ENCODE measurements at places on chromosomes 7 and 10.

- DNase-seq = no peak
Observed at GRCh38 chr7:155963356-155963755, 151.1 kb upstream of the SHH start.

DNA sequence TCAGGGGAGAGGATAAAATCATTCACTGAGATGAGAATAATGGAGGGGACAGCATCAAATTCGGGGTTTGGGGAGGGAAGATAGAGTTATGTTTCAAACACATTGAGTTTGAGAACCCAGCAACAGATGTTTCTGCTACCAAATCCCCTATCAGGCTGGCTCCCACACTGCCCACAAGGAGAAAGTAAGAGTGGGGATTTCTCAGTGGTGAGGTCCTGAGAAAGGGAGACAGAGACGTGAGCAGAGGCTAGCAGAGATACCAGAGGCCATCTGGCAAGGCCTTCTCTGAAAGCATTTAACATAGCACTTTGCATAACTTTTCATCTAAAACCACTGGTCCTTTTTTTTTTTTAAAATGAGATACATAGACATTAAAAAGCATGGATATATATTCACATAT, 7.8 kb upstream of the SLF2 start:
- DNase-seq = no peak

DNA sequence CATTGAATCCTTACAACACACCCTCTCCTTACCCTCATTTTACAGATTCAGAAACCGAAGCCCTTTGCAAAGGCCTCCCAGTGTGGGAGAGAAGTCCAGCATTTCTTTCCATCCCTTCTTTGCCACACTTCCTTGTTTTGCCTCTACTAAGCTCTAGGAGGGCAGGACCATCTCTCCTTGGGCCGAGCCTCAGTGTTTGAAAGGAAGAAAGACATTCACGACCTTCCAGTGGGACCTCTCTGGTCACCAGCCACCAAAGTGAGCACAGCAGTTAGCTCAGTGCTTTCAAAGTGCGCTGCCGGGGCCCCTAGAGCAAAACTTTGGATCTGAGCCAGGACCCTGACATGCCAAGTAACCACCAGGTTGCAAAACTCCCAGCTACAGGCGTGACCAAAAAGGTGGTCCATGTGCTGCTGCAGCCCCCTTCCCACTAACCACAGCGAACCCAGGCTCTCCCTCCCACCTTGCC, 12.4 kb downstream of the CTBP2 start:
- DNase-seq = no peak

DNA sequence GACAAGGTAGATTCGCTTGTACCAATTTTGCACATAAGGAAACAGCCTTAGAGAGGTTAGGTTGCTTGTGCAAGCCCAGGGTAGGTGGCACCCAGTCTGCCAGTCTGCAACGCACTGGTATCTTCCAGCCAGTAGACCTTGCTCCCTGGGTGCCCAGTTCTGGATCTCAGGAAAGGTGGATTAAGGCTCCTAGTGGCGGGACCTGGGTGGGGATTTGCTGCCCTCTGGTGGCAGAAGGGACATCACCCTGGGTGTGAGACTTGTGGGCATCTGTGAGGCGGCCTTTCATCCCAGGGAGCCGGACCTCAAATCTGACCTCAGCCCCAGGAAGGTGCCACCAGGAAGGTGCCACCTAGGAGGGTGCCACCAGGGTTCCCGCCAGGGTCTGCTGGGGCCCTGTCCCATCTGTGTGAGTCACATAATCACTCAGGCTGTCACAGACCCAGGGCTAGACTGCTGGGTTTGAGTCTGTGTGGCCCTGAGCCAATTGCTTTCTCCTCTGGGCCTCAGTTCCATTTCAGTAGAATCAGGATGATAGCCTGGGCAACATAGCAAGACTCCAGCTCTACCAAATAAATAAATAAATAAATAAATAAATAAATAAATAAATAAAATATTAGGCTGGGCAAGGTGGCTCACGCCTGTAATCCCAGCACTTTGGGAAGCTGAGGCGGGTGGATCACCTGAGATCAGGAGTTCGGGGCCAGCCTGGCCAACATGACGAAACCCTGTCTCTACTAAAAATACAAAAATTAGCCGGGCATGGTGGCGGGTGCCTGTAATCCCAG, 5.3 kb upstream of the PRKRIP1 start:
- DNase-seq = peak; percentile 56

GRCh38 chr7:1899196-1899595, 229.1 kb downstream of the ELFN1 start:
- DNase-seq = no peak

GRCh38 chr10:29041616-29042015, 247.3 kb upstream of the LYZL1 start:
- no peak for DNase-seq

DNA sequence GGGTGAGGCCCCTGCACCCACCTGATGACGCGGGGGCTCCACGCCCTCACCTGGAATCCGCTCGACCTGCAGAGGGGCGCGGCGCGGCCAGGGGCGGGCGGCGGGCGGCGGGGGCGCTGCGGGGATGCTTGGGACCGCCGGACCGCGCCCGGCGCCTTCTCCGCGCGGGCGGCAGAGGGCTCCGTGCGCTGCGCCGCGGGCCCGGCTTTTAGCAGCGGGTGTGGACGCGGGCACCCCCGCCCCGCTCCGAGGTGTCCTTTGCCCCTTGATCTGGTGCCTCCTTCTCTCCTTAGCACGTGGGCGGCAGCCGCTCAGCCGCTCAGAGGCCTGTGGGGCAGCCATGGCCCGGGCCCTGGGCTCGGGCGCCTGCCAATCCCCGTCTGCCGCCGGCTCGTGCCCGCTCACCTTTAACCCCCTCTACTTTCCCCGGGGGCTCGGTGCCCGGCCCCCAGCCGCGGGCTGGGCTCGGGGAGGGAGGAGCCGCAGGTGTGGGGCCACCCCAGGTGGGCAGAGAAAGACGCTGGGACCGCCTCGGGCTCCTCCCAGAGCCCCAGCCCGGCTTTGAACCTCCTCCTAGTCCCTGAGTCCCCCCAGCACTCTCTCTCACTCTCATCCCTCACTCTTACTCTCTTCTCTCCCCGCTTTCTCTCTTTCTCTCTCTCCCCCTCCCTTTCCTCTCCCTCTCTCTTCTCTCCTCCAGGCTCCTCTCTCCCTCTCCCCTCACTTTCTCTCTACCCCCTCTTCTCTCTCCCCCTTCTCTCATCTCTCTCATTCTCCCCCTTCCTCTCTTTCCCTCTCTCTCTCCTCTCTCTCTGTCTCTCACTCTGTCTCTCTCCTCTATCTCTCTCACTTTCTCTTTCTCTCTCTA, 19.7 kb upstream of the VPS37D start:
- no peak for DNase-seq

DNA sequence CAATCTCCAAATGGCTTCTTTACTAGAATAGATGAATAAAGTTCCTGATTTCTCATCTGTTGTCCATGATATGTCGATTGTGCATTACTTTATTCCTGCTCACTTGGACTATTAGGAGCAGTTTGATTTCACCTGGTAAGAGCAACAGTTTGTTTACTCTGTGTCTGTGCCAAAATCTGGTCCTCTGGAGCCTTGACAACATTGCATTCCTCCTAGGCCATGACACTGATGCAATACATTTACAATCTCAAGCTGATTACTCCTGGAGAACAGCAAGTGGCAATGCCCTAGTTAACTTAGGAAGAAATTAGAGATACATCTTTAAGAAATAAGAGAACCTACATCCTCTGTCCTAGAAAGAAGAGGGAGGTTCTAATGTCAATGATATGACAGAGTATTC, 71.8 kb downstream of the SGCE start:
- no peak for DNase-seq

DNA sequence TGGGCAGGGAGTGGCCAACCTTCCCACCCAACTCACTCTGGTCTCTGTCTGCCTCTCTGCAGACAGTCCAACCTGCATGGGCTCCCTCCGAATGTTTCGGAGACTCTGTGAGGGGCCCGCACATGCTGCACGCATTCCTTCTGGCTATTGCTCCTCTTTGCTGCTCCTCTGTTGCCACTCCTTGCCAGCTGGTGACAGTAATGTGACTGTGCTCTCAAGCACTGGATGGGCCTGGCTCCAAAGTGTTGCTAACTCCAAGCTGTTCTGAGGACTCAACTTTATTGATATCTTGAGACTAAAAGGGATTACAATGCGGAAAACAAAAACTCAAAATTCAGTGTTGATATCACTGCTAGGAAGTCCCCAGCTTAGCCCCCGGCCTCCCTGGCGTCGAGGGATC, 105.4 kb upstream of the KIF5B start:
- DNase-seq = no peak

- DNase-seq = no peak
Observed at GRCh38 chr10:119967066-119967465, 74.5 kb downstream of the SEC23IP start.

GRCh38 chr10:75974080-75974479, 542.7 kb downstream of the LRMDA start:
- DNase-seq = no peak

DNA sequence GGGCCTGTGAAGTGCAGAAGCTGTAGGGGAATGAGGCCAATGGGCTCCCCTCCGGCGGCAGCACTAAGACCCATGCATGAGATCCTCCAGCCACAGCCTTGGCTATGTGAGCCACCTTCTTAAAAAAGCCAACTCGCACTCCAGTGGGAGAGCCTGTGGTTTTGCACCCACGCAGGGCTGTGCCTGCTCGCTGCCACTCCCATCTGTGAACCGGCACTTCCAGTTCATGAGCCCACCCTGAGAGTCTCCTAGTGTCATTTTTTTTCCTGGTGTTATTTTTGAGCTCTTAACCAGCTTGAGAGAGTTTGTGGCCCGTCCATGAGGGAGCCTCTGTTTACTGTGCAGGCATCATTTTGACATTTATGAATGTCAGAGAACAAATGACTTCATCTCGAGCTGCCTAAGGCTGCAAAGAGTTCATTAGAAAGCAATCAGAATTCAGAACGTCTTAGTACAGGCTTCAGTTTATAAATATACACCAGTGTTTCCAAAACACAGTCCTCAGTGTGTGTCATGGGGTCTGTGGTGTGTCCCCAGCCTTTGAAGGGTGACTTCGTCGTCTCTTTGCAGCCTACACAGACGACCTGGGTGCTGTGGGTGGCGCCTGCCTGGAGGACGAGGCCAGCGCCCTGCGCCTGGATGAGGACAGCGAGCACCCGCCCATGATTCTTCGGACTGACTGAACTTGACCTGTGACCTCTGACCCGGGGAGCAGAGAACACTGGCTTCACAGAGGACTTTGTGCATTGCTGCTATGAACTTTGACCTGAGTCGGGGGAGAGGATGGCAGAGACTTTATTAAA, 40.4 kb downstream of the WIPI2 start:
- no peak for DNase-seq

DNA sequence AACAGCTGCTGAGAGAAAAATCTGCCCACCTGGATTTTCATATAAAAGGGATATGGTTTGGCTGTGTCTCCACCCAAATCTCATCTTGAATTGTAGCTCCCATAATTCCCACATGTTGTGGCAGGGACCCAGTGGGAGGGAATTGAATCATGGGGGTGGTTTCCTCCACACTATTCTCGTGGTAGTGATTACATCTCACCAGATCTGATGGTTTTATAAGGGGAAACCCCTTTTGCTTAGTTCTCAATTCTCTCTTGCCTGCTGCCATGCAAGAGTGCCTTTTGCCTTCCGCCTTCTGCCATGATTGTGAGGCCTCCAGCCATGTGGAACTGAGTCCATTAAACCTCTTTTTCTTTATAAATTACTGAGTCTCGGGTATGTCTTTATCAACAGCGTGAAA, 20.8 kb upstream of the MKI67 start:
- DNase-seq = no peak

GRCh38 chr7:17105701-17106100, 192.8 kb upstream of the AHR start:
- DNase-seq = no peak

DNA sequence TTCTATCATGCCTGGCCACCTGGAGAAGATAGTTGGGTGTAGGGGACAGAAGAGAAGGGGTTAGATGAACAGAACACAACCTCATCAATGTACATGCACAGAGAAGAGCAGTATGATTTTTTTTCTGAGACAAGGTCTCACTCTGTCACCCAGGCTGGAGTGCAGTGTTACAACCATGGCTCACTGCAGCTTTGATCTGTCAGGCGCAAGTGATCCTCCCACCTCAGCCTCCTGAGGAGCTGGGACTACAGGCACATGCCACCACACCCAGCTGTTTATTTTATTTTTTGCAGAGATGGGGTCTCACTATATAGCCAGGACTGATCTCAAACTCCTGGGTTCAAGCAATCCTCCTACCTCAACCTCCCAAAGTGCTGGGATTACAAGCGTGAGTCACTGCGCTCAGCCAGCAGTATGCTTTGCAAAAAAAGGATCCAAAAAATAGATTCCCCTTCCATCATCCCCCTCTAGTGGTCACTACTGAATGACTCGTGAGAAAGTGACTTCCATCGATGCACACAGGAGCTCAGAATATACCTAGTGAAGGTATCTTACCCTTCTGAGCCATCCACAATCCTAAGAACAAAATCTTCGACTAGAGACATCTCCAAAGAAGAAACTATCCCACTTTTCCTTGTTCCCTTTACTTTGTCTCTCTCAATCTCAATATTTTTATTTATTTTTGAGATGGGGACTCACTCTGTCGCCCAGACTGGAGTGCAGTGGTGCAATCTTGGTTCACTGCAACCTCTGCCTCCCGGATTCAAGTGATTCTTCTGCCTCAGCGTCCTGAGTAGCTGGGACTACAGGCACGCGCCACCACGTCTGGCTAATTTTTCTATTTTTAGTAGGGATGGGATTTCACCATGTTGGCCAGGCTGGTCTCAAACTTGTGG, 21.0 kb downstream of the ZCWPW1 start:
- peak; percentile 64 for DNase-seq

DNA sequence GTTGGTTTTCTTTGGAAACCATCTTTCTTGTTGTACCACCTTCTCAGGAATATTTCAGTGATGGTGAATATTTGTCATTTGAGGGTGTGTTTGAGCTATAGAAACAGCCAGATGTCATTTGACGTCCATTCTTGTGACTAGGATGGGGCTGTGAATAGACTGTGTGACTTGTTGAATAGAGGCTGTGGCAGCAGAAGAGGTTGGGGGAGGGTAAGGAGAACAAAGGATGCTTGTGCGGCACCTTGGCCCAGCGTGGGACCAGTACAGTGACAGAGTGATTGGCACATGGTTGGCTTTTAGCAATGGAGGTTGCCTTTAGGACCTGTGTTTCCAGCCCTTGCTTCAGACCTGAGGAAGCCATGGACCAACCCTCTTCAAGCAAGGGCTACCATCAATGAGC, 11.3 kb downstream of the DMBT1 start:
- no peak for DNase-seq

- no peak for DNase-seq
Observed at GRCh38 chr10:52011118-52011517, 303.0 kb upstream of the DKK1 start.

- DNase-seq = no peak
Observed at GRCh38 chr10:52316001-52316400, 1.9 kb downstream of the DKK1 start.

GRCh38 chr10:123687758-123688157, 21.6 kb downstream of the GPR26 start:
- DNase-seq = no peak

- no peak for DNase-seq
Observed at GRCh38 chr7:142174441-142174840, 62.9 kb downstream of the MGAM2 start.

GRCh38 chr10:62618576-62619412, 185.7 kb upstream of the ADO start:
- no peak for DNase-seq

GRCh38 chr10:31751738-31752080, 176.9 kb downstream of the ARHGAP12 start:
- DNase-seq = no peak

All from CD4-positive, alpha-beta T cell treated with Interleukin-6 at 100 ng/mL for 8 hours (primary cell).